Activated naive CD8-positive, alpha-beta T cell treated with anti-CD3 and anti-CD28 coated beads for 36 hours (primary cell): ENCODE measurements at places on chromosomes 1 and 21. TPM values are rescaled to one million over a fixed set of nuclear protein-coding genes. Genes with fewer than 3 reads are reported as not detected.

DNA sequence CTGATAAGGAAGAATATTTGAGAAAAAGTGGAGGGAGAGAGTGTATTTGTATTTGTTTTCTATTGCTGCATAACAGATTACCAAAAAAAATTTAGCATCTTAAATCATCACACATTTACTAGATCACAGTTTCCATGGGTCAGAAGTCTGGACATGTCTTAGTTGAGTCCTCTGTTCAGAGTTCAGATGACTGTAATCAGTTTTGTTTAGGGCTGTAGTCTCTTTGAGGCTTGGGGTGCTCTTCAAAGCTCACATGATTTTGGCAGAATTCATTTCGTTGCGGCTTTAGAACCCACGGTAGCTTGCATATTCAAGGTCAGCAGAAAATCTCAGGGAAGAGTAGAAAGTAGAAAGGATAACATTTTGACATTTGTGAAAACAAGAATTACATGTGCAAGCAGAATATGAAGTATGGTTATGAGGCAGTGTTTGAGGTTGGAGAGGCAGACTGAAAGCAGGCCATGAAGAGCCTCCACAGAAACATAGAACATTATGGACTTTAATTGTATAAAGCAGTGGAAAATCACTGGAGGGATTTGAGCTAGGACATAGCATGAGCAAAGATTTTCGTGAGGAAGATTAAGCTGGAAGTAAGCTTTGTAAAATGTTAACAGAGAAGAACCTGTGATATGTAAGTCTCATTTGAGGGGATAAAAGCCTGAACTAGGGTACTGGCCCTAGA lies 110.6 kb upstream of the GPR52 start:
- DNase-seq: no peak

GRCh38 chr1:44289530-44289929 lies 65.5 kb downstream of the ERI3 start:
- no peak for DNase-seq

DNA sequence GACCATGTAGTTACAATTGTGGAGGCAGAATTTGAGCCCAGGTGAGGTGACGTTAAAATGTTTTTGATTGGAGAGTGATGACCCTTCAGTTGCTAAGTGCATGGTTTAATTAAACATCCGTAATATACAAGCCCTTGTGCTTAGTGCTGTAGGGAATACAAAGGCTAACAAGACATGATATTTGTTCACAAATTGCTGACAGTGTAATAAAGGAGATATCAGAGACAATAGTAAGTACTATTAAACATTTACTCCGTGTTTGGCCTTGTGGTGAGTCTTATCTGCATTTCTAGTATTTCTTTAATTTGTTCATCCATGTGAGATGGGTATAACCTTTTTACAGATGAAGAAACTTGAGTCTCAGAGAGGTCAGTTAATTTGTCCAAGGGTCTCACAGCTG lies 37.9 kb downstream of the RLF start:
- DNase-seq: no peak

GRCh38 chr1:50853325-50853724 lies 106.7 kb downstream of the FAF1 start:
- no peak for DNase-seq

DNA sequence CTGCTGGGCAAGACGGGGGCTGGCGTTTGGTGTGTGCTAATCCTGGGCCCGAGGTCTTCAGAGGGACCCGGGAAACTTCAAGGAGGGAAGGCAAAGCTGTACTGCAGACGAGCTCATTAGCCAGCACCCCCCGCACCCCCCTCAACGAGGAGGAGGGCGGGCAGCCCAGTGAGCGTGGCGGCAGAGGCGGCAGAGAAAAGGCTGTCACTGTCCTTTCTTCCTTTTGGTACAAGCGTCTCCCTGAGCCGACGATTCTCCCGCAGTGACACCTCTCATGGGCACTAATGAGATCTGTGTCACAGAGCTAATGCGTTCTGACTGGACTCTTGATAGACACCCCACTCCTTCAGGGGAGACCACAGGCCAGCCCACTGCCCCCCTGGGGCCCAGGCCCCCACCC lies 29.5 kb downstream of the DMAP1 start:
- no peak for DNase-seq

DNA sequence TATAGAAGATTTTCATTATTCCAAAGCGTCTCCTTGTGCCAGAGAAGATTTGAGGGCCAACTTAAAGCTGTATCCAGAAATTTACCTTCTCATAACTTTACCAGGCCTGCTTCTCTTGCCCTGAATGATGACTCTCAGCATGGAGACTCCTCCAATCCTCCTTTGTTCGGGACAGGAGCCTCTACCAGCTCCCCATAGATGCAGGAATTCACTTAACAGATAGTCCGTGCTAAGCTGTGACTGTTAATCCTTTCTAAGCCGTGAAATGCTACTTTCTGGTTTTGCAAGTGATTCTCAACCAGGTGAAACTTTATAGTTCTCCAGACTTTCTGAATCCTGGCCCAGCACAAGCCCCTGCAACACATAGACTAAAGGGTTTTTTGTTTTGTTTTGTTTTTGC lies 31.8 kb upstream of the KCND3 start:
- DNase-seq: no peak

GRCh38 chr1:38138498-38139233 lies 92.1 kb upstream of the POU3F1 start:
- no peak for DNase-seq

The CRNN gene
- total RNA-seq: not detected
